ENCODE measurements at places on chromosomes 7 and 10. TPM values are rescaled to one million over a fixed set of nuclear protein-coding genes. Genes with fewer than 3 reads are reported as not detected.

The AZGP1 gene
- not detected for total RNA-seq

The KCNMA1 gene
- 103 TPM for total RNA-seq

GRCh38 chr10:91061608-91062007, 140.7 kb upstream of the ANKRD1 start:
- H3K27me3 ChIP-seq, result peaks cover 5% of the 10 kb centered on the region
- no peak for DNase-seq
- no peak overlapping the region for H3K27ac ChIP-seq
- no peak overlapping the region for H3K4me3 ChIP-seq
- H3K36me3 ChIP-seq, result no peaks in the 10 kb centered on the region

- no peaks in the 10 kb centered on the region for H3K36me3 ChIP-seq
- no peaks in the 10 kb centered on the region for H3K4me1 ChIP-seq
- no peak overlapping the region for H3K27ac ChIP-seq
- no peak overlapping the region for H3K4me3 ChIP-seq
- no peaks in the 10 kb centered on the region for H3K27me3 ChIP-seq
- DNase-seq, result no peak
These were observed 446.1 kb downstream of the GRM8 start for GRCh38 chr7:126806614-126807013.

DNA sequence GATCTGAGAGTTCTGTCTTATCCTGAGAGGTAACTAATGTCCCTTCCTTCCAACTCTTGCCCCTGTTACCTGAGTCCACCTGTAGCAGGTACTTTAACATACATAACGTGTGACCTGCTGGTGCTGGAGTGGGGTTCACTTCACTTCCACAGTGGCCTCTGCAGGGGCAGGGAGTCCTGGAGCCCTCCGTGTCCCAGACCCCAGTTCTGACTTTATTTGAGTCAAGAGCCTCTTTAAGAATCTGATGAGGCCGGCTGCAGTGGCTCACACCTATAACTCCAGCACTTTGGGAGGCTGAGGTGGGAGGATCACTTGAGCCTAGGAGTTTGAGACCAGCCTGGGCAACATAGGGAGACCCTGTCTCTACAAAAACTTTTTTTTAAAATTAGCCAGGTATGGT, 117.0 kb upstream of the RET start:
- H3K36me3 ChIP-seq, result no peaks in the 10 kb centered on the region
- H3K4me1 ChIP-seq, result no peaks in the 10 kb centered on the region
- no peak overlapping the region for H3K4me3 ChIP-seq
- no peak for DNase-seq

DNA sequence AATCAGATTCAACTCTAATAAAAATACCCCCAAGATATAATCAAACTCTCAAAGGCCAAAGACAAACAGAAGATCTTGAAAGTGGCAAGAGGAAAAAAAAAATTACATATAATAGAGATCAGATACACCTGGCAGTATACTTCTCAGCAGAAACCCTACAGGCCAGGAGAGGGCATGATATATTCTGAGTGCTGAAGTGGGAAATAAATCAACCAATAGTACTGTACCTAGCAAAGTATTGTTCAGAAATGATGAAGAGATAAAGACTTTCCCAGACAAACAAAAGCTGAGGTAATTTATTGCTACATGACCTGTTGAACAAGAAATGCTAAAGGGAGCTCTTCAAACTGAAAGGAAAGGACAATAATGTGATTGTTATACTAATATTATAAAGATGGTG, 291.9 kb downstream of the SH2D4B start:
- H3K27ac ChIP-seq, result no peak overlapping the region
- no peaks in the 10 kb centered on the region for H3K27me3 ChIP-seq

Data from fibroblast of lung (primary cell).